ENCODE measurements at places on chromosomes 4 and X.

DNA sequence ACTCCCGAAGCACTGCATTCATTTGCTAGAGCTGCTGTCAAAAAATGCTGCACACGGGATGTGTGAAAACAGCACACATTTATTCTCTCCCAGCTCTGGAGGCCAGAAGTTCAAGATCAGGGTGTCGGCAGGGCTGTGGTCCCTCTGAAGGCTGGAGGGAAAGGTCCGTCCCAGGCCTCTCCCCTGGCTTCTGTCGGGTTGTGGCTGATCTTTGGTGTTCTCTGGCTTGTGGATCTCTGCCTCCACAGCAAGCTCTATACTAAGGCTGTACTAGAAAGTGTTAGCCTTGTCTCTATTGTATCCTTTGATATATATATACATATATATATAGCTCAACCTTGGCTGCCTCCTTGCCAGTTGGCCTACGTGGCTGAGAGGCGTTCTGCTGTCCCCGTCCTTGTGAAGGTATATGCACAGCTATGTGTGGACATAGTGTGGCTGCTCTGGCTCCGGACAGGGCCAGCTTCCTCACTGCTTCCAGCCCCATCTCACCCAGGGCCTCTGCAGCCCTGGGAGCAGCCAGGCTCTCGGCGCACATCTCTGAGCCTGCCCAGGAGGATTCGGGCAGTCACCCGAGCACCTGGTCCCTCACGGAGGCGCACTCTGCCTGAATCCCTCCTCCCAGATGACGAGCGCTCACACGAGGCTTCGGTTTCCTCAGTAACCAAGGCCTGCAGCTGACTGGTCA, 15.0 kb upstream of the DUSP9 start:
- DNase-seq, result no peak

- no peak for DNase-seq
Measured at GRCh38 chrX:33218819-33219218, 7.5 kb upstream of the DMD start.

DNA sequence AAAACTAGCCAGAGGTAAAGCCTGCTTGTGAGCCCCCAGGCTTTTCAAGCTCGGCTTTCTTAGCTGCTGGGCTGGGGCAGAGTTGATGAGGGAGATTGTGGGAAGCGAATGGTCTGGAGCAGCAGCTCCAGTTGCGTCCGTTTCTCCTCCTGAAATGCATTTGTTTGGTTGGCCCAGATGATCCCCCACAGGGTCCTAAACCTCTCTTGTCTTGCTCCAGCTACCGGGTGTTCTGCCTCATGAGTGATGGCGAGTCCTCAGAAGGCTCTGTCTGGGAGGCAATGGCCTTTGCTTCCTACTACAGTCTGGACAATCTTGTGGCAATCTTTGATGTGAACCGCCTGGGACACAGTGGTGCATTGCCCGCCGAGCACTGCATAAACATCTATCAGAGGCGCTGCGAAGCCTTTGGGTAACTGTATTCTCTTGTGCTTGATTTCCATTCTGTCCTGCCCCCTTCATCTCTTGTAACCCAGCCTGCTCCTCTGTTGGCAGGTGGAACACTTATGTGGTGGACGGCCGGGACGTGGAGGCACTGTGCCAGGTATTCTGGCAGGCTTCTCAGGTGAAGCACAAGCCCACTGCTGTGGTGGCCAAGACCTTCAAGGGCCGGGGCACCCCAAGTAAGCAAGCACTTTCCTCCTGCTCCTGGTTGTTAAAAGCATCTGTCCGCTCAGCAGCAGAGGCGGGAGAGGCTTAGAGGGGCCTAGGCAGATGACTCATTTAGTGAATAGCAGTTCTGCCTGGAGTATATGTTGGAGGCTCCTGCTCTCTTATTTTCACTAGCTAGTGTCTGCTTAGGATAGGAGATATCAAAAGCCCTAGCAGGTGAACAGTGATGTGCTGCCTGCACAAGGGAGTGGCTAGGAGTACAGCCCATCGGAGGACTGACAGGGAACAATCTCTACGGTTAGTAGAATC, 15.3 kb downstream of the TKTL1 start:
- no peak for DNase-seq

- no peak for DNase-seq
Measured at GRCh38 chrX:39492497-39493162, 605.1 kb downstream of the BCOR start.

GRCh38 chr4:24805067-24805466, 9.7 kb downstream of the SOD3 start:
- DNase-seq, result no peak

DNA sequence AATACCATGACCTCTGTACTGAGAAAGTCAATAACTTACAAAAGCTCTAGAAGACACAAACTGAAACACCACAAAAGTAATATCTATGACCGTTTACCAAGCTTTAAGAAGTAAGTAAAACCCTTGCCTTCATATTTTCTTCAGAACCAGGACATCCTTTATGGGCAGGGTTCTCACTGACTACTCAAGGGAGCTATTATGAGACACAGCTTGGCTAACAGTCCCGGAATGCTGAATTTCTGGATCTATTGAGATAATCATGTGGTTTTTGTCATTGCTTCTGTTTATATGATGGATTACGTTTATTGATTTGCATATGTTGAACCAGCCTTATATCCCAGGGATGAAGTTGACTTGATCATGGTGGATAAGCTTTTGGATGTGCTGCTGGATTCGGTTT, 19.9 kb upstream of the CDS1 start:
- no peak for DNase-seq

GRCh38 chr4:87529187-87529586, at the start of gene SPARCL1:
Gene SPARCL1, minus strand, starts transcription at chr4:87529376. Its CDS starts 29,802 bp downstream, at chr4:87499574.
- no peak for DNase-seq

GRCh38 chr4:9765091-9765490, 16.3 kb upstream of the DRD5 start:
- DNase-seq, result no peak

- no peak for DNase-seq
Measured at GRCh38 chr4:124738994-124739393, 26.5 kb upstream of the ANKRD50 start.

DNA sequence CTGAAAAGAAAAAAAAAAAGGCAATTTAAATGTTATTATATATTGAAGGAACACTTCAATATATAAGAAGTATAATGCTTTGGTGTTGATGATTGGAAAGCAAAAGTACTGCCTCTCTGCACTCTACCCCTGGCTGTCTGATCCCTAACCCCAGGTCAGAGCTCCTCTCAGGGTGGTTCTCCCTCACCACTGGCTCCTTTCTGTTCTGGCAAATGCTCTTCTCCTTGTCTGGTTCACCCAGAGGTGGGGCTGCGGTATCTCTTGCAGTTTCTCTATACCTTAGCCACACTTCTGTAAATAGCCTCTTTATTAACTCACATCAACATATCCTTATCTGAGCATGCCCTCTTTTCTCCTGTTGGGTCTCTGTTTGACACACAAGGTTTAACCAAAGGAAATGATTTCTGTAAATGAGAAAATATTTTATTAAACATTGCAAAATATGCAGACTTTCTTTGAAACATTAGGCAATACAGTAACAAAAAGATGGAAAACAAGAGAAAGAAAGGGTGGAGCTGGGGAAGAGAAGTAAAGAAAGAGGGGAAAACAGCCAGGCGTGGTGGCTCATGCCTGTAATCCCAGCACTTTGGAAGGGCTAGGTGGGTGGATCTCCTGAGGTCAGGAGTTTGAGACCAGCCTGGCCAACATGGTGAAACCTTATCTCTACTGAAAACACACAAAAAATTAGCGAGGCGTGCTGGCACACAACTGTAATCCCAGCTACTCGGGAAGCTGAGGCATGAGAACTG, 45.7 kb downstream of the ING2 start:
- DNase-seq, result no peak

- no peak for DNase-seq
Measured at GRCh38 chr4:174596513-174596912, 74.2 kb upstream of the HPGD start.

- DNase-seq, result no peak
Measured at GRCh38 chr4:75512386-75513211, 1.6 kb downstream of the RCHY1 start.

DNA sequence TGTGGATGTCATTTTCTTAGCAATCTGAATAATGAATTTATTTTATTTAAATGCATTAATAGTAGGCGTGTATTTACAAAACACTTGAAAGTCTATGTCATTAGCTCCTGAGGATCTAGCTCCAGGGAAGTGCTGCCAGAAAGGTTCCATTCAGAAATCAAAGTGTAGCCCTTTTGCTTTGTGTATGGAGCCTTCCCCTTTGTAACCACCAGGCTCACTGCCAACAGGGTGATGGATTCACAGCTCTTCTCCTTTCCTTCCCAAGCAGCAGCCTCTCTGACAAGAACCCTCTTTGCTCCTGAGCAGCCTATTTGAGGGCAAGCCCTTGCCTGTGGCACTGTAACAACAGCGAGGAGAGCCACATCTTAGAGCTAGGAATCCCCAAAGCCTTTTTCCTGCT, 286.0 kb upstream of the RASGEF1B start:
- DNase-seq, result no peak

- DNase-seq, result no peak
Measured at GRCh38 chr4:138412847-138413246, 170.7 kb upstream of the SLC7A11 start.

- DNase-seq, result no peak
Measured at GRCh38 chr4:2963966-2964471, 648 bp downstream of the GRK4 start.

DNA sequence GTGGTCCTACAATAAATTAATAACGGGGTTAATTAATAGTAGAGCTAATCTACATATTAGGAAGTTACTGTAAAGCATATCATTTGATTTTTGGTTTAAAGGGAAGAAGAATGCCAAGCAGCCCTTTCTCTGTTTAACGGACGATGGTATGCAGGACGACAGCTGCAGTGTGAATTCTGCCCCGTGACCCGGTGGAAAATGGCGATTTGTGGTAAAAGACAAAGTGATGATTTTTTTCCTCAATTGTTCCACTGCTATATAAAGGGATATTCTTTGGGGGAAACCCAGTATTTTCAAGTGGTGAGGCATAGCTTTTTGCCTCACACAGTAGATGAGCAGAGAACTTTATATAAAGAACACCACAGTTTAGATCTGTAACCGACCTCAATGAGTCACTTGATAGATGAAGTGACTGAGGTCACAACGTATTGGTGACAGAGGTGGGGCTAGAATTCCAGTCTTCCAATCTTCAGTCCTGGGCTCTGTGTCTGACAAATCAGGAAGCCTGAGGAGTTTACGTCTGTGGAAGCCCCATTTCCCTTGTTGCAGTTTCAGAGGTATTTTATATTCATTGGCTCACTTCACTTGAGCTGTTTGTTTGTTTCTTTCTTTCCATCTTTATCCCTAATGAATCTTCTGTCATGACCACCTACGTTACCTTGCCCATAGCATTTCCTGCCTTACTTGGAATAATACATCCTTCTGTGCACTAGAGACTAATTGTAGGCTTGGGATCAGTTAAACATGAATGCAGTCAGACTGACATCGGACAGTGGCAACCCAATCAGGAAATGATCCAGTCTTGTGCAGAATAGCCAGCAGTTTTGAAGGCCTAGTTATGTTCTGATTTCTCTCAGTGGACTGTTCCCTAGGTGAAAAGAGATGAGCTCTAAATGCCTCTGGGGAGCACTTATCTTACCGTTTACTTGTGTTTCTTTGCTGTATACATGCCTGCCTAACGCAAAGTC, 30.1 kb downstream of the ZRSR2 start:
- no peak for DNase-seq
